NCI-H187 (cell line): ENCODE measurements at places on chromosomes 4 and X.

DNA sequence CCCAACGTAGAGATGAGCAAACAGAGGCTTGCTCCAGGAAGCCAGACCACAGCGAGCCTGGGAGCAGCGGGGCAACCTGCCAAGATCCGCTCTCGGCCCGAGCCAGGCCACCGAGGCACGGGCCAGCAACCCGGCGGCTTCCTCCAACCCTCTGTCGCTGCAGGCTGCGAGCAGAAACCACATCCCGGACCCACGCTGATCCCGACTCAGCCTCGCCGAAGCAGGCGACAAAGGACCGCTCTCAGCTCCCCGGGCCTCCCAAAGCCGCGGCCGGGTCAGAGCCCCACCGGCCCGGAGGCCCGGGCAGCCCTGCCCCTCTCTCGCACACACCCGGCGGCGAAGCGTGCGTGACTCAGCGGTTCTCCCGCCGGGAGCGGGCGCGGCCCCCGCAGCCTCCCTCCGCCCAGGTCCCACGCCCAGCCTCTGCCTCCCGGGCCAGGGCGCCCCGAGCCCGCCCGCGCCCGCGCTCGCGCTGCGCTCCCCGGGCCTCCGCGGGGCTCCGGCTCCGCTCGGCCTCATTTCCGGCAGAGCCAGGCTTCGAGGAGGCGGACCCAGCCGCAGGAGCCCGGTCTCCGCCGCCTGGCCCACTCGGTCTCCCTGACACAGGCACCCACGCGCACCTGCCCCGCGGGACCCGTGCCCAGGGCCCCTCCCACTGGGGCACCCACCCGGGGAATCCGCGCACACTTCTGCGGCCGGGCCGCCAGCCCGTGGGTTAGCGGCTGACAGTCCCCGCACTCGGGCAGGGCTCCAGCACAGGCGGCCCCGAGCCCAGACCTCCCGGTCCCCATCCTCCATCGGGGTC, 1.7 kb downstream of the PPP2R2C start:
- DNase-seq, result no peak

DNA sequence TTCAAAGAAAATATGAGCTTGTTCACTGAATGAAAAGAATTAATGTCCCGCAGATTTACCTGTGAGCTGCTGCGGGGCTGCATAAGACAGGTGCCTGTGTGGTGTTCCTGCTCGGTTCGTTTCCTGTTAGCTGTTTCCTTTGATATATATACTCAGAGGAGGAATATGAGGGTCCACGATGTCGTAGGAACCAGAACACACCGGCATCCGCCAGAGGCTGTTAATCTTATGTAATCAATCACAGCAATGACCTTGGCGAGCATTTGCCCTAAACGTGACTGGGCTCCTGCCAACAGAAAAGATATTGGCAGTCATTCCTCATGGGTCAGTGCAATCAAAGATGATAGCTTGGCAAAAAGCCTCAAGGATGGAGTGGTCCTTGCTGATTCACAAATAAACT, 260.1 kb downstream of the EVC2 start:
- DNase-seq, result no peak

- no peak for DNase-seq
These were observed 169.9 kb upstream of the RBPJ start for GRCh38 chr4:26150948-26151347.

DNA sequence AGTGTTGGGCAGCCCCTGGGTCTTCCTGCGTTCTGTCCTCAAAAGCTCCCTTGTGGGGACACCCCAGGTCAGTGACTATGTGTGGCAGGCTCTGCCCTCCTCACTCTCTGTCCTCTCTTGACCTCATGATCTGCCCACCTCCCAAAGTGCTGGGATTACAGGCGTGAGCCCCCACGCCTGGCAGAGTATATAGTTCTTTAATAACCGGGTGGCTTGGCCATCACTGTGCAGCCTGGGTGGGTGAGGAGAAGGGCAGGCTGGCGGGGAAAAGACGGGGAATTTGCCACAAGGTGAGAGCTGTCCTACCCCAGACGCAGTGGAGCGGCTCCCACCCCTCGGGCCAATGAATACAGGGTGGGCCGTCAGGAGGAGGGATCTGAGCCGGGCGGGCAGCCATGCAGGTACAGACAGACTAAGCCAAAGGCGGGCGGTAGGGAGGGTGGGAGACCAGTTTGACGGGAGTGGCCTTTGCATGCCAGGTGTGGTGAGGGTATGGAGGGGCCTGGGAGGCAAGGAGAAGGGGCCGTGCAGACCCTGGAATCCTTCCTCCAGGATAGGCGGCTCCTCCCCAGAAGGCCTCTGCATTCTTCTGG, 2.5 kb downstream of the SH3BP2 start:
- DNase-seq, result no peak

- DNase-seq, result no peak
These were observed 238.4 kb downstream of the SNCA start for GRCh38 chr4:89598602-89599001.

DNA sequence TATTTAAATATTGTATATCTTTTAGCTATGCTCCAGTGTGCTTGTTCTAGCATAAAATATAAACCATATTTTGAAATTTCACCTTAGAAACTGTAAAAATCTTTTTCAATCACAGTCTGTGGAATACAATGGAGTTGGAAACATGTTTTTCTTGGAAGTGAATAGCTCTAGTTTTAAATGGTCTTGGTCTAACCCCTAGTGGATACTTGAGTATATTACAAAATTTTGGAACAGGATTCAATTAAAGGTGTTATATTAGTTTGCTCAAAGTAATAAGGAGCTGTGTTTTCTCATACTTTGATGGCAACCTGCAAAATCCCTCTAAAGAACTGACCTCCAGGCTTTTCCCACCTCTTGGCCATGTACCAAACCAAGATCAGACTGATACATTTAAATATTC, 48.2 kb downstream of the STK26 start:
- DNase-seq, result no peak

- DNase-seq, result no peak
These were observed 169.6 kb downstream of the CORIN start for GRCh38 chr4:47668256-47668655.

GRCh38 chr4:103591841-103592240, 127.9 kb downstream of the TACR3 start:
- DNase-seq, result no peak

DNA sequence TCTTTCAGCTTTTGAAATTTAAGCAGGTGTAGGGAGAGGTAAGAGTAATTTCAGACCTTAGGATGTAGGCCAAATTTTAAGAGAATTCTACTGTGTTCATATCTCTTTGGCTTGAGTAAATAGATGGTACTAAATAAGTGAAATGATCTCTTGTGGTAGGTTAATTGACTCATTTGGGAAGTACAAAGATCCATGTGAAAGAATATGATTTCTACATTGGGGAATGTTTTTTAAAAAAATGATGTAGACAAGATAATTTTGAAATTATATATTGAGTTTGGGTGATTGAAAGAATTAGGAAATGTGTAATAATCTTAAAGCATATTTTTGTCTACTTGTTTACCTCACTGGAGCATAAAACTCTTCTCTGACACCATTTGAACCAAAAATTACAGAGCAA, 35.6 kb downstream of the RAPGEF2 start:
- DNase-seq, result no peak

- no peak for DNase-seq
These were observed 276.6 kb downstream of the DHRSX start for GRCh38 chrX:2224161-2224560.

DNA sequence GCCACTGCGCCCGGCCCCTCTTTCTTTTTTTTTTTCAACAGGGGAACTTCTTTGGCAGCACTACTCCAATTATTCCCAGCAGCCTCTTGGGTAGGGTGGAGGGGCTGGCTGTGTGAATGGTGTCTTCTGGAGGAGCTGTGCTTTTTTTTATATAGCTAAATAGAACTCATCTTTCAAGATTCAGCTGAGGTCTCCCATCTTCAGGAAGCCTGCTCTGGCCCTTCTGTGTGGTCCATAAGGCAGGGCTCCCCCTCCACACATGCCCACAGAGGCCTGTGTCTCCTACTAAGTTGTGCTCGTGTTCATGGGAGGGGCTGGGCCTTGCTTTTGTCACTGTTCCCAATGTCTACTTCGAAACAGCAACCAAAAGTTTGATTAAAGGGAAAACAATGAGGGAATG, 116.8 kb downstream of the AFAP1 start:
- no peak for DNase-seq

DNA sequence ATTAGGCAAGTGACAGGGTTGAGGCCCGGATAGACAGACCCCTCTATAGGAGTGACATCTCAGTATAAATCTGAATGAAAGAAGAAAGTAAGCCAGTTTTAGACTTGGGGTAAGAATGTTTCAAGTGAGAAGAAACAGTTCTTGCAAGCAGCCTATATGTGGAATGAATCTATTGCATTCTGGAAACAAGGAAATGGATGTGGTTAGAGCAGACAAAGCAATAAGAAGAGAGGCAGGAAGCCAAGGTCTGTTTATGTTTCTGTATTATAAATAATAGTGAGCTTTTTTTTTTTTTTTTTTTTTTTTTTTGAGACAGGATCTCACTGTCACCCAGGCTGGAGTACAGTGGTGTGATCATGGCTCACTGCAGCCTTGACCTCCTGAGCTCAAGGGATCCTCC, 255.8 kb downstream of the UNC5C start:
- DNase-seq, result no peak

DNA sequence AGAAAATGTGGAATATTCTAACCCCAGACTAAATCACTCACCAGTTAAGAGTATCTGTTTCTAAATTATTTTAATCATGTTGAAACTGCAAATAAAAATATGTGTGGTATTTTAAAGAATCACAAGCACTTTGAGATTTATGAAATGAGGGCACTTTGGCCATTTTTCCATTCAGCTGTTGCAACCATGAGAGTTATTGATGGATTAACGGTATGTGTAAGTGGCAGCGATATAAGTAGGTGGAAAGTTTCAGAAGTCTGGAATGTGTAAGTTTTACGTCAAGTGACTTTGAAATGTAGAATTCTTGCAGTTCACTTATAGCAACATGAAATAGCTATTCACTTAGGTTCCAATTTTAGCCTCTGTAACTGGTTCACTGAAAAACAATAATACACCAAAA, 905.1 kb upstream of the SLIT2 start:
- DNase-seq, result no peak

DNA sequence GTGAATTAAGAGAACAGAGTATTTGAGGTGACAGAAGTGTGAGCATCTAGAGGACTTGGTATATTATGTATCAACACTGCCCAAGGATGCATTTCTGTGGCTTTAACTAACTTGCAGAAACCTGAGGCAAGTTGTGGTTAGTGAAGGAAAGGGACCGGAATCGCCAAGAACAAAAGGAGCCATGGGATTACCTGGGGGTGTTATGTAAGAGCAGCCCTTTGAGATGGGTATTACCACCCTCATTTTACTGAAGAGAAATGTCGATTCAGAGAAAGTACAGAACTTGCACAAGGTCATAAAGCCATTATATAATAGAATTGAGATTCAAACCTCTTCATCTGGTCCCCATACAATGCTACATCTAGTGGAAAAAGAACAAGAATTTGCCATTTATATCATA, 14.3 kb downstream of the TENM3 start:
- DNase-seq, result no peak
